ENCODE measurements at places on chromosomes 3 and 15.

DNA sequence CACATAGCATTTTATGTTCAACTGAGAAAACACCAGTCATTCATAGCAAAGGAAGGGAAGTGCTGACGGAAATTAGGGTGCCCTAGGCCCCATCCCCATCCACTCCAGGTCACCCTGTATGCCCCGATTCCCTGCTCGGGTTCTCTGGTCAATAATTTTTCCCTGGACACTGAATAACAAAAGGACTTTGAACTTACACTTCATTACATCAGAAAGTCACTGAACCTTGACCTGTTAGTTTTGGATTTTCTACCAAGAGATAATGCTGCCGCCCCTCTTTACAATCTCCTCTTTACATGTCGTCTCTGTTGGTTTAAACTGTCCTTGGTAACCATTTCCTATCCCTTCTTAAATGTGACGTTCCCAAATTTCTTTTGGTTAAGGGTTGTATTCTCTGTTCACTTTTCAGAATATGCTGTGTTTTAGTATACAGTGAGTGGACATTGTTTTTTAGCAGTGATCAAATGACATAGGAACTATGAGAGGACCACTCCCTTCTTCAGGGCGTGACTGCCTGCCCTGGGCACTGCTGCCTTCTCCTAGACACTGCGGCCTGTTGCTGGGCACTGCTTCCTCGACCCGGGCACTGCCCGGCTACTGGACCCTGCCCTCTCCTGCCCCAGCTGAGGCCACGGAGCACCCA is 13.6 kb upstream of the AHSG start:
- DNase-seq = no peak

- DNase-seq = peak; percentile 56
Observed at GRCh38 chr15:66842710-66843441, 140.8 kb downstream of the SMAD6 start.

- peak; percentile 6 for DNase-seq
Observed at GRCh38 chr3:105355408-105356061, 11.2 kb upstream of the ALCAM start.

GRCh38 chr15:31467361-31467760 is 140.7 kb downstream of the KLF13 start:
- no peak for DNase-seq

GRCh38 chr3:49639551-49639950 is 34.6 kb upstream of the APEH start:
- no peak for DNase-seq

DNA sequence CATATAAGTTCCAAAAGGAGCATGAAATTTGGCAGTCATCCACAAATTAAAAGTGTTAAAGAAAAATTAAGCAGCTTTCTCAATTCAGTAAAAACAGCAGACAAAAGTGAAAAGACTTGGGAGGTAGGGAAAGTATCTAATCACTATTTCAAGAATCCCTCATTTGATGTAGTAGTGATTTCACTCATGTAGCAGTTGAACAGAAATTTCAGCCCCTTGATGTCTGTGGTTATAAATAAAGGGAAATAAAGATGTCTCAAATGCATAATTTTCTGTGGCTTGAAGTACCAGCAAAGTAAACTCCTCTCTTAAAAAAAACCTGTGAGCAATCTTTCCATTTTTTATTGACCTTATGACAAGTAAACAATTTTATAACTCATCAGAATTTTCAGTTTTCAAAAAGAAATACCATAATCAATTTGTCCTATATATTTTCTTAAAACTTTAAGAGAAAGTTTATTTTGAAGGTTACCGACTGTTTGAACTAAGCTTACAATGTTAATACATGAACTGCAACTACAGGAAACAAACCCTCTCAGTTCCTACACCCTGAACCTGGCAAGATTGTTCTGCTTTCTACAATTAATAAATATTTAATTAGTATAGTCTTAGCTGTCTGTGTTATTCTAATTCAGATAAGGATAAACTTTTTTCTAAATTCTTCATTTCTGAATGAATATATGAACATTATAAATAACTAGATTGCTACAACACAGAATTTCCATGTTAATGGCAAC is 94.2 kb downstream of the CBLB start:
- DNase-seq = no peak

DNA sequence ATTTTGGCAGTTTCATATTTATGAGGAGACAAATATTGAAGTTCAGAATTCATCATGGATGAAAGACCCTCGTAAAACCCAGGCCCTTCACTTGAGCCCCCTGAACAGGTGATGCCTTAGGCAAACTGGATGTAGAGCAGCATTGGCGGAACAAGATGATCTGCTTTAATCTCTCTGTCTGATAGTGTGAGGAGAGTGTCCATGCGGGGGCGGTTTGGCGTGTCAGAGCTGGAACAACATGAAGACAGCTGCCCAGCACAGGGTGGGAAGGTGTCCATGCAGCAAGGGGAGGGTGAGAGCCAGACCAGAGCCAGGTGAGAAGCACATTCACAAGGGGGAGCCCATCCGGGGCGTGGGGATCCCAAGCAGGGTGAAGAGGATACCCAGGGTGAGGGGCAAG is 31.8 kb upstream of the ANP32A start:
- DNase-seq = peak; percentile 8
